ENCODE measurements at places on chromosomes 16 and 17. TPM values are rescaled to one million over a fixed set of nuclear protein-coding genes. Genes with fewer than 3 reads are reported as not detected.

GLIS2 gene
- total RNA-seq, result 22.2 TPM

HCRT gene
- total RNA-seq, result not detected

PRSS8 gene
- 312 TPM for total RNA-seq

CES4A gene
- 19.4 TPM for total RNA-seq

ELP5 gene
- total RNA-seq, result 47.9 TPM

QPRT gene
- total RNA-seq, result 17.2 TPM

KRT24 gene
- 0.17 TPM for total RNA-seq

- DNase-seq, result no peak
Observed at GRCh38 chr16:53465606-53466280, 31.5 kb downstream of the RBL2 start.

DNA sequence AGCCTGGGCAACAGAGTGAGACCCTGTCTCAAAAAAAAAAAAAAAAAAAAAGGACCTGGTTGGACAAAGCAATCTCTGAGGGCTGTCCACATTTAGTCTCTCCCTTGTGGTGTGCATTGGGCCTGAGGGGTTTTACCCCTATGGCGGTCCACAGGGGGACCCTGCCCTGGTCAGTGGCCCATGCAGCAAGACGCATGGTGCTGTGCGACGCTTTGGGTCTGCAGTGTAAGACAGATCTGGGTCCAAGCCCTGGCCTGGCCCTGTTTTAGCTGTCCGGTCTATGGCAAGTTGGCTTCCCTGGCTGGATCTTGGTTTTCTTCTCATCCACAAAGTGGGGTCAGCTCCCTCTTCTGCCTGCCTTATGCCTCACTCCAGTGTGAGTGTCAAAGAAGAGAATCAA is 123.2 kb upstream of the NLRP1 start:
- DNase-seq, result no peak

- no peak for DNase-seq
Observed at GRCh38 chr17:78434455-78435329, 56.2 kb downstream of the PGS1 start.

DNA sequence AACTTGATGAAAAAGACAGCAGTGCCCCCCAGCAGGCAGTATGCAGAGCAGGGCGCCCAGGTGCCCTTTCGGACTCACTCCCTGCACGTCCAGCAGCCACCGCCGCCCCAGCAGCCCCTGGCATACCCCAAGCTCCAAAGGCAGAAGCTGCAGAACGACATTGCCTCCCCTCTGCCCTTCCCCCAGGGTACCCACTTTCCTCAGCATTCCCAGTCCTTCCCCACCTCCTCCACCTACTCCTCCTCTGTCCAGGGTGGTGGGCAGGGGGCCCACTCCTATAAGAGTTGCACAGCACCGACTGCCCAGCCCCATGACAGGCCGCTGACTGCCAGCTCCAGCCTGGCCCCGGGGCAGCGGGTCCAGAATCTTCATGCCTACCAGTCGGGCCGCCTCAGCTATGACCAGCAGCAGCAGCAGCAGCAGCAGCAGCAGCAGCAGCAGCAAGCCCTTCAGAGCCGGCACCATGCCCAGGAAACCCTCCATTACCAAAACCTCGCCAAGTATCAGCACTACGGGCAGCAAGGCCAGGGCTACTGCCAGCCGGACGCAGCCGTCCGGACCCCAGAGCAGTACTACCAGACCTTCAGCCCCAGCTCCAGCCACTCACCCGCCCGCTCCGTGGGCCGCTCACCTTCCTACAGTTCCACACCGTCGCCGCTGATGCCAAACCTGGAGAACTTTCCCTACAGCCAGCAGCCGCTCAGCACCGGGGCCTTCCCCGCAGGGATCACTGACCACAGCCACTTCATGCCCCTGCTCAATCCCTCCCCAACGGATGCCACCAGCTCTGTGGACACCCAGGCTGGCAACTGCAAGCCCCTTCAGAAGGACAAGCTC is 43.2 kb downstream of the SREBF1 start:
- DNase-seq, result no peak

- no peak for DNase-seq
Observed at GRCh38 chr17:46194393-46195216, 1.4 kb upstream of the KANSL1 start.

DNA sequence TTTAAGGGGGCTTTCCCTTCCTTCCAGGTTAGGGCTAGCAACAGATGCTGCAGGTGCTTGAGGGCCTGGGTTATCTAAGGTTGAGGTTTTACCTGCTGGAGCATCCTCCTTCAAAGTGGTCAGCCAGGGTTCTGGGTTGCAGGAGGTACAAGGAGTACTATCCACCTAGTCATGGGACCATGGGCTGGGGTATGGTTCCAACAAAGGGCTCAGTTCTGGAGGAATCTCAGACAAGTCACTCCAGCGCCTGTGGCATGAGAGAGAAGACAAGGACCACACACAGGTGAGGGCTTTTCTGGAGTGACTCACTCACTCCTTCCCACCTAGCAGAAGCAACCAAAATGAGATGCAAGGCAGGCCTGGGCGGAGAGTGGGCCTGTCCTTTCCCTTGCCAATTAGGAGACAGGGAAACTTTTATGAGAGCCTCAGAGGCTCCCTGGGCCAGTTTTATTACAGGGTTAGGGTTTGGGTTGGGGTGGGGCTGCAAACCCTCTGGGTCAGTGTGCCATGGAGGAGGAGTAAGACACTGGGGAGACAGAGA is 2.2 kb downstream of the MYO19 start:
- peak; percentile 7 for DNase-seq

GRCh38 chr16:59500601-59501000 is 766.5 kb upstream of the GOT2 start:
- no peak for DNase-seq

DNA sequence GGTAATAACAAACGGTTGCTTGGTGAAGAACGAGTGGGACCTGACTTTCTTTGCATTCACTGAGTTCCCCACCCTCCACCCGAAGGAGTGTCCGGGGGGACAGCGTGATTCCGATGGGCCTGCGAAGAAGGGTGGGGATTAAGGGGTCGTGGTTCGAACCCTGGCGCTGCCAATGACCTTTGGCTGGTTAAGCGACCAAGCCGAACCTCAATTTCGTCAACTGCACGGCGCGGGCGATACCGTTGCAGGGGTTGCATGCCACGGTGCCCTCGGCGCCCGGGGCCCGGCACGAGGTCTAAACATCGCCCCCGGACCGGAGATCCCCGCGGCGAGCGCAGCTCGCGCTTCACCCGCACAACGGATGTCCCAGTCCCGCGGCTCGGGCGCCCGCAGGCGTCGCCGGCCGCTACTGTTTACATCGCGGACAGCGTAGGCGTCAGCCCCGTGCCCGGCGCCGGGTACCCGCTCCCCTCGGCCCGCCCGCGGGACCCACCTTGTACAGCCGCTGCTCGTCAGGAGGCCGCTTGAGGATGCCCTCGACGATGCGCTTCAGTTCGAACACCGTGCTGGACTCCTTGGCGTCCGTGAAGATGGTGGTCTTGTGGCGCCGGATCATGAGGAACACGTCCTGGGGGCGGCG is 460 bp downstream of the ELOB start:
- DNase-seq, result no peak

DNA sequence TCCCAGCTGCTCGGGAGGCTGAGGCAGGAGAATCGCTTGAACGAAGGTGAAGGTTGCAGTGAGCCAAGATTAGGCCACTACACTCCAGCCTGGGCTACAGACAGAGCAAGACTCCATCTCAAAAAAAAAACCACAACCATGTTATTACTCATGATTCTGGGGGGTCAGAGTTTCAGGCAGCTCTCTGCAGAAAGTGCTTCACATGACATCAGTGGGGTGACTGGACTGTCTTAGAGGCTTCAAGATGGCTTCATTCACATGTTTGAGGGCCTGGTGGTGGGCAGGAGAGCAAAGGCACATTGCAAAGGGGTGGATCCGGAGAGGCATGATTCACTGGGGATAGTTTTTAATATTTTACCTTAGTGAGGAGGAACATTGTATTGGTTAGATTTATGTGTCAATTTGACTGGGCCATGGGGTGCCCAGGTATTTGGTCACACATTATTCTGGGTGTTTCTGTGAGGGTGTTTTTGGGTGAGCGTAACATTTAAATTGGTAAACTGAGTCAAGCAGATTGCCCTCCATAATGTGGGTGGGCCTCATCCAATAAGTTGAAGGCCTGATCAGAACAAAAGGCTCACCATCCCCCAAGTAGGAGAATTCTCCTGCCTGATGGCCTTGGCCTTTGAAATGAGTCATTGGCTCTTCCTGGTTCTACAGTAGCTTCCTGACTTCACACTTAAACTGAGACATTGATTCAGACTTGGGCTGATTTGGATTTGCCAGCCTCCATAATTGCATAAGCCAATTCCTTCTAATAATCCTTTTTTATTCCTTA is 109.8 kb downstream of the GOSR1 start:
- no peak for DNase-seq

GRCh38 chr17:8966926-8967325 is 1.4 kb upstream of the PIK3R5 start:
- DNase-seq, result no peak

- DNase-seq, result no peak
Observed at GRCh38 chr17:20206591-20206990, 197.4 kb downstream of the SPECC1 start.

GRCh38 chr17:18261146-18261515 is 669 bp downstream of the MIEF2 start:
- peak; percentile 54 for DNase-seq

DNA sequence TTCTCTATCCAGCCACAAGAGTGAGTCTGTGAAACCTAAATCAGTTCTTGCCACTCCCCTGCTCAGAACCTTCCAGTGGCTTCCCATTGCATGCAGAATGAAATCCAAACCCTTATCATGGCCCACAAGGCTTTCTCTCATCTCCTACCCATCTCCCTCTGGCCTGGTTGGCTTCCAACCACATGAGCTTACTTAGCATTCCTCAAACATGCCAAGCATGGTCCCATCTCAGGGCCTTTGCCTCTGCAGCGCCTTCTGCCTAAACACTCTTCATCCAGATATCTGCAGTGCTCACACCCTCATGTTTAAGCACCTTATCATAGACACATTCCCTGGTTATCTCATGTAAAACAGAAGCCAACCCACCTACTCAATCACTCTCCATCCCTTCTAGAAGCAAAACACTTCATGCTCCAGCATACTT is 15.5 kb downstream of the TK2 start:
- DNase-seq, result no peak

GRCh38 chr17:80986816-80987475 is 4.7 kb upstream of the CHMP6 start:
- peak; percentile 34 for DNase-seq

- no peak for DNase-seq
Observed at GRCh38 chr17:82078433-82078832, 12.8 kb upstream of the DUS1L start.

GRCh38 chr16:22898131-22898530 is 84.2 kb downstream of the HS3ST2 start:
- DNase-seq, result no peak

GRCh38 chr16:27929818-27930217 is 133.7 kb downstream of the GSG1L start:
- DNase-seq, result no peak

- DNase-seq, result no peak
Observed at GRCh38 chr17:44646280-44646679, 10.0 kb upstream of the MEIOC start.

DNA sequence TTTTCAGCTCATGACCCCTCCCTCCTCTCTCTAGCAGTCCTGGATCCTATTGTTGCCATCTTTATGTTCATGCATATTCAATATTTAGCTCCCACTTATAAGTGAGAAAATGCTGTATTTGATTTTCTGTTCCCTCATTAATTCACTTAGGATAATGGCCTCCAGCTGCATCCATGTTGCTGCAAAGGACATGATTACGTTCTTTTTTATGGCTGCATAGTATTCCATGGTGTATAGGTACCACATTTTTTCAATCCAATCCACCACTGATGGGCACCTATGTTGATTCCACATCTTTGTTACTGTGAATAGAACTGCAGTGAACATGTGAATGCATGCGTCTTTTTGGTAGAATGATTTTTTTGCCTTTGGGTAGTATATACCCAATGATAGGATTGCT is 188.4 kb downstream of the FOXL1 start:
- no peak for DNase-seq

GRCh38 chr17:34527908-34528470 is 51.4 kb upstream of the TMEM132E start:
- DNase-seq, result no peak

- DNase-seq, result peak; percentile 31
Observed at GRCh38 chr17:9273428-9274391, 252.4 kb downstream of the NTN1 start.

DNA sequence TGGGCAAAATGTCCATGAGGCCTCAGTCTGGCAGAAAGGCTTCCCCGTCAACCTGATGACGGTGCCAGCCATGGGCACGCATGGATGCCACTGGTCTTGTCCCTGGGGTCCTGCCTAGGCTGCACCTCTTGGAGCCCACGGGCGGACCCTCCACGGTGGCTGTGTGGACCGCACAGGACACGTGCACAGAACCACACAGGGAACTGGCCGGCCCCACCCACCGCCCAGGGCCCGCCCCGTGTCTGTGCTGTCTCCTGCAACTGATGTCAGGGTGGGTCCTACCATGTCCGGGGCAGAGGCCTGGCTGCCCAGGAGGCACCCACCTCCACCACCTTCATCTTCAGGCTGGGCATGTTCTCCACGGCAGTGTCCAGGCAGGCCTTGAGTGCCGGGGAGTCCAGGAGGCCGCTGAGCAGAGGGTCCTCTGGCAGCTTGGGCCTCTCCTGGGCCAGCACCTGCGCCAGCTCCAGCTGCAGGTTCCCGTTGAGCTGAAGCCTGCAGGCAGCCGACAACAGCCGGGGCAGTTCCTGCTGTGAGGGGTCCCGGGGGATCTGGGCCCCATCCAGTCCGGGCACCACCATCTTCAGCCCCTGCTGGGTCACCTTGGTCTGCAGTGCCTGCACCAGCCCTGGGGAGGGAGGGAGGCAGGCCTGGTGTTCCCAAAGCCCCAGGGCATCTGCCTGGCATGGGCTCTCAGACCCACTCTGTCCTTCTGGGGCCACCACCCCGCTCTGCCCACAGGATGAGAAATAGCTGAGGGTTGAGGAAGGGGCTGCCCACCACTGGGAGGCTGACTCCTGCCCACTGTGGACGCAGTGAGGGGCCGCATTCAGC is 11.9 kb downstream of the FASN start:
- no peak for DNase-seq

DNA sequence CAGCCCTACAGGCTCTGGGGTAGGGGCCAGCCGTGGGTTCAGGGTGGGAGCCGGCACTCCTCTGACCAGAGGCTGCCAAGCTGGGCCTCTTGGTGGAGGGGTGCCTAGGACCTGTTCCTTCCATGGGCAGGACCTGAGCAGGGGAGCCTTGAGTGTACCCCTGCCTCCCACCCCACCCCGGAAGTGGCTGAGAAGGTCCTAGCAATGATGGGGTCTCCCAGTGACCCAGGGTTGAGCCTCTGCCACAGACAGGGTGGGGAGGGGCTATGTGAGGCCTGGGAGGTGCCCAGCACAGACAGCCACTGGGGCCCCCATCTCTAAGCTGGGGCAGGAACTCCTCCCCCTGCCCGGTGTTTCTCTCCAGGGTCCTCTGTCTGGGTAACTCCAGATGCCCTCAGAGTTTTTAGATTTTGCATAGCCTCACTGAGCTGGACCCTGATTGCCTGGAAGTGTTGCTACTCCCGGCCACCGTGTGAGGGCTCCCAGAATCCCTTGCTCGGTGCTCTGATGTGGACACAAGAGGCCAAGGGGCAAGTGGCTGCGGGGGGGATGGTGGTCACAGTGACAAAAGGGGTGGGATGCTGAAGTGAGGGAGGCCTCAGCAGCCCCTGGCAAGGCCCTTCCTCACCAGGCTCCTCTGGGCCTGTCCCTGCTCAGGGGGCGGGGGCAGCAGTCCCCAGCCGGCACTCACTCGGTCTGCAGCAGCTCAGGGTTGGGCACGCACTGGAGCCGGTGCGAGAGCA is 6.4 kb upstream of the MTSS2 start:
- no peak for DNase-seq

GRCh38 chr16:17252064-17252463 is 218.7 kb downstream of the XYLT1 start:
- DNase-seq, result no peak

- no peak for DNase-seq
Observed at GRCh38 chr17:12047681-12048376, 27.2 kb downstream of the MAP2K4 start.

Measured in mucosa of gallbladder (tissue), 1 donor.